ENCODE measurements at places on chromosomes 3 and 15.

- no peaks in the 10 kb centered on the region for H3K27me3 ChIP-seq
- H3K36me3 ChIP-seq = peaks cover 36% of the 10 kb centered on the region
- no peak for DNase-seq
- H3K27ac ChIP-seq = no peak overlapping the region
- H3K4me1 ChIP-seq = peaks cover 32% of the 10 kb centered on the region
Measured at GRCh38 chr3:141414800-141415462, 46.6 kb downstream of the ZBTB38 start.

DNA sequence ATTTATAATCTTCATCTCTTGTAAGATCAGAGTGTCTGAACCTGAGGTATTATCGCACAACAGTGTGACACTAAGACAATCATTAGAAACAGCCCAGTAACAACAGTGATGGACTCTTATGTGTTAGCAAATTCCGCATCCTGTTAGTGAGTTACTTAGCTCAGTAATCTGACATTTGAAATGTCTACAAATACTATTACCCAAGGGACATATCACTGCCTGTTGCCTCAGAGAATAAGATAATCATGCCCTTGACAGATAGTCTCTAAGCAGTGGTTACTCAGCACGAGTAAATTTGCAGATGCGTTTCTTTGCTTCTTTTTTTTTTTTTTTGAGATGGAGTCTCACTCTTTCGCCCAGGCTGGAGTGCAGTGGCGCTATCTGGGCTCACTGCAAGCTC is 13.4 kb upstream of the RTP1 start:
- H3K27ac ChIP-seq = no peak overlapping the region
- DNase-seq = no peak
- no peaks in the 10 kb centered on the region for H3K27me3 ChIP-seq
- H3K36me3 ChIP-seq = no peaks in the 10 kb centered on the region
- H3K4me3 ChIP-seq = no peak overlapping the region
- H3K4me1 ChIP-seq = peaks cover 4% of the 10 kb centered on the region

GRCh38 chr3:123552095-123552714 is 32.6 kb downstream of the HACD2 start:
- no peak overlapping the region for H3K4me3 ChIP-seq
- no peak for DNase-seq
- no peaks in the 10 kb centered on the region for H3K27me3 ChIP-seq
- no peaks in the 10 kb centered on the region for H3K4me1 ChIP-seq
- peaks cover 5% of the 10 kb centered on the region for H3K36me3 ChIP-seq

DNA sequence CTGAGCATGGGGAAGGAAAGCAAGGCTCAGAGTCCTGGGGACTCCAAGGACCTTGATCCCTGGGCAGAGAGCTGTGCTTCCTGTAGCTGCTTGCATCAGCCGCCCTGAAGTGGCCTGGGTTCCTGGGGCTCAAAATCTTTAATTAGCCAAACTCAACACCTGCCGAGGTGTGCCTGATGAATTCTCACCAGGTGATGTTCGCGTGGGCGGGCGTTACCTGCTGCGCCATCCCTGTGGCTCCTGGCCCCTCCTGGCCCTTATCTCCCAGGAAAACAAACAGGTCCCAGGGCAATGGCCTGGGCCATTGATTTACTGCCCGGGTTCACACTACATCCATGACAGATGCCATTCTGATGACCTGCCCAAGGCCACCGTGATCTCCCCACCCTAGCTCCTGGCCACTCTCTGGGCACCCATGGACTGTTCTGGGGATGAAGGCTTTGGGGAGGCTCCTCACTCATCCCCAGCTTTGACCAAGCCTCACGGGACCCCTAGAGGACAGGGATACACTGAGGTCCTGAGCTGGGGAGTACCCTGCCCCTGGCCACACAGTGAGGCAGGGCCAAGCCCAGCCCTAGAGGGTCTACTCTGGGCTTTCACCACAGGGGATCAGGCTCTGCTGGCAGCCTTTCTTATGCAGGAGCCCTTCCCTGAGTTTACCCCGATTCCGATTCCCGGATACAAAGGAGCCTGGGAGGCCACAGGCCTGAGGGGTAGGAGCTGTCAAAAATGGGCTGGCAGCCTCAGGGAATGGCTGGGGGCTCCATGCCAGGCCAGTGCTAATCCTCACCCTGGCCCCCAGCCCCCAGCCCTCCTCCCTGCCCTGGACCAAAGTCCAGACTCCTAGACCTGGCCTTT is 5.7 kb downstream of the SLC38A3 start:
- DNase-seq = no peak
- H3K4me1 ChIP-seq = peaks cover 32% of the 10 kb centered on the region
- no peak overlapping the region for H3K27ac ChIP-seq
- peaks cover 14% of the 10 kb centered on the region for H3K27me3 ChIP-seq
- no peak overlapping the region for H3K4me3 ChIP-seq

GRCh38 chr3:194034346-194035336 is 101.3 kb upstream of the HES1 start:
- peaks cover 14% of the 10 kb centered on the region for H3K4me1 ChIP-seq
- H3K27ac ChIP-seq = no peak overlapping the region
- no peaks in the 10 kb centered on the region for H3K36me3 ChIP-seq
- DNase-seq = no peak
- H3K4me3 ChIP-seq = no peak overlapping the region

DNA sequence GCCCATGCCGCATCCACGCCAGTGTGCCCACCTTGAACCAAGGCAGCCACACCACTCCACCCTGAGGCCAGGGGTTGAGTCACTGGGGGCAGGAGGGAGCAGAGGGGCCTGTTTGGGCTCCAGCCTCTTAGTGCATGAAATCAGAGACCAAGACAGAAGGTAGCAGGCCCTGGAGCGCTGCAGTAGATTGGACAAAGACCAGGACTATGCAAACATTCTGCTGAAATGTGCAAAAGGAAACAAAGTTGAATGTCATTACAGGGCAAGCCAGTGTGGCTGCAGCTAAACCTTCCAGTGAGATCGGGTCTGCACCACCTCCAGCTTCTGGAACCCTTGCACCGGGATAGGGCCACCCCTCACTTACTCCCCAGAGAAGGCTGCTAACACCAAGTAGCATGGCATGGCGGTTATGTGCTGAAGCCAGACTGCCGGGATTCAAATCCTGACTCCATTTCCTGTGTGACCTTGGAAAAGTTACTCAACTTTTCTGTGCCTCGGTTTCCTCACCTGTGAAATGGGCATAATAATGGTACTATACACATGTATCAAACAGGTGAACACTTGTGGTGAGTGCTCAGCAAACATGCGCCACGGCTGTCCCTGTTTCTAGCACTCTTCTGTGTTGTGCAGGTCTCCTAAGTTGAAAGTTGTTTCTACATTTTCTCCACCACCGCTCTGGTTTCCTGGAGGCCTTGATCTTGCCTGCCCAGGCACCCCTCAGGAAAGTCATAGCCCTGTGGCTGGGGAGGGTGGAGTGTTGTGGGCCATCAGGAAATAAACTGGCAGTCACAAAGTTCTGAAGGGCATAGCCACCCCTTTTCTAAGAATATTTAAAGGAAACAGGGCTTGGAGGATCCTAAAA is 25.0 kb upstream of the GP9 start:
- H3K36me3 ChIP-seq = no peaks in the 10 kb centered on the region
- no peak overlapping the region for H3K4me3 ChIP-seq
- H3K27ac ChIP-seq = no peak overlapping the region
- peaks cover 3% of the 10 kb centered on the region for H3K27me3 ChIP-seq
- no peak for DNase-seq

DNA sequence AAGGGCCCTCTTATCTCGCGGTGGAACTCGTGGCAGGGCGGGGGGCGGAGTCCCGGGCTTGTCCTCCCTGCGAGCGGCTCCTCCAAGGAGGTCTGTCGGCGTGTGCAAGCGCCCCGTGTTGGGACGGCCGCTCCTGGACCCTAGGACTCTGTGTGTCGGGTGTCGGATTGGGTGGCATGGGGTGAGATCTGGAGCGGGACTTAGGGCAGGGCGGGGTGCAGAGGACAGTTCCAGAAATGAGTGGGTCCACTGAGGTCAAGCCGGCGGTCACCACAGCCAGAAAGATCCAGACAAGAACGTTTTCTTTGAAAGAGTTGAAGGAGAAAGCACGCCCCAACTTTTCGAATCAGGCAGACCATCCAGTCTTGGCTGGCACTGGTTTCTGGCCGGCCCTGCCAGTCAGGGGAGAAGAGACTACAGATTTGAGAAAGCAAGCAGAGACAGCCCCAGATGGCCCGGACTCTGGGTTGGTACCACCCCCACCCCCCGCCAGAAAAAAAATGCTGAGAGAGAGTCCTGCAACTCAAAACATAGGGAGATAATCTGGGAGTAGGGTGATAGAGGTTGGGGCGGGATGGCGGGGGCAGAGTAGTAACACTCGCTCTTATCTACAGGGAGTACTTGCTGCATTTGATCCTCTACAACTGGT is 784 bp upstream of the CISH start:
- peak overlapping the region; percentile 91 for H3K4me3 ChIP-seq
- peaks cover 64% of the 10 kb centered on the region for H3K4me1 ChIP-seq
- peaks cover 29% of the 10 kb centered on the region for H3K36me3 ChIP-seq
- no peak for DNase-seq
- H3K27ac ChIP-seq = peak overlapping the region; percentile 96

All from muscle of leg (tissue), 16 donors.